CD4-positive, alpha-beta T cell treated with Interleukin-21 for 1 hour (primary cell): ENCODE measurements at places on chromosomes 3 and 15.

DNA sequence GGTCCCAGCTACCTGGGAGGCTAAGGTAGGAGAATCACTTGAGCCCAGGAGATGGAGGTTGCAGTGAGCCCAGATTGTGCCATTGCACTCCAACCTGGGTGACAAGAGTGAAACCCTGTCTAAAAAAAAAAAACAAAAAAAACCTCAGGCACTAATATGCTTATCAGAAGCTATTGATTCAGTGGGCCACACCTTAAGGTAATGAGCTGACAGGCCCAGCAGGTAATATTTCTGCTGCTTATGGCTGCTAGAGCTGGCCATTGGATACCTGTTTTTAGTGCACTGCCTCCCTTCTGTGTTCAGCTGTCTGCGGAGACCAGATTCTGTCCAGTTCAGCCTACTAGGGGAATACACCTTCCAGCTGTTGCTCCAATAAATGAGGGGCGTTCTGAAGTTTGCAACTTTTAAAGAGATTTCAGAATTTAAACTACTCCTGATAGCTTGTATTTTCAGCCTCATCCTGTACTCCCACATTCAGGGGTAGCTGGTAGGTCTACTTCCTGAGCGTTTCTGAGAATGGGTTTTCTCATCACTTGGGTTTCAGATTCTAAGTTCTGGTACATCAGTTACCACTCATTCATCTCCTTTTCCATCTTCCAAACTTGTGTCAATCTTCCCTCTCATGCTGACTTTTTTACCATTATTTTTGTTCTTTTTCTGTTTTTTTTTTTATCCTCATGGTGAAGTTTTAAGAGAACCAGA is 69.0 kb downstream of the ATP11B start:
- DNase-seq, result no peak

DNA sequence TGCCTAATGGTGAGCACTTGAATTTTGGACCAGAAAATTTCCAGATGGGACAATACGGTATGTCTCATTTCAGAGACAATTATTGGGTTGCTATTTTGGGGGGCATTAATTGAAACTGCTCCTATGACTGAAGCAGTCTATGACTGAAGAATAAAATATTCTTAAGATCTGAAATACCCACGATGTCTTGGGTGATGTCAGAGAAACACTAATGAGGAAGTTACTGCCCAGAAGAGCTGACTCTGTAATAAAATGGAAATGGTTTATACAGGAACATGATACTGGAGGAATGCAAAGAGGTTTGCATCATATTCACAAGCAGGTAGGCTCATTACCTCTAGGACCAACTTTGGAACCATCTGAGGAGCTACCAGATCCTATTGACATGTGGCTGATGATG is 68.7 kb downstream of the IL12A start:
- DNase-seq, result no peak

DNA sequence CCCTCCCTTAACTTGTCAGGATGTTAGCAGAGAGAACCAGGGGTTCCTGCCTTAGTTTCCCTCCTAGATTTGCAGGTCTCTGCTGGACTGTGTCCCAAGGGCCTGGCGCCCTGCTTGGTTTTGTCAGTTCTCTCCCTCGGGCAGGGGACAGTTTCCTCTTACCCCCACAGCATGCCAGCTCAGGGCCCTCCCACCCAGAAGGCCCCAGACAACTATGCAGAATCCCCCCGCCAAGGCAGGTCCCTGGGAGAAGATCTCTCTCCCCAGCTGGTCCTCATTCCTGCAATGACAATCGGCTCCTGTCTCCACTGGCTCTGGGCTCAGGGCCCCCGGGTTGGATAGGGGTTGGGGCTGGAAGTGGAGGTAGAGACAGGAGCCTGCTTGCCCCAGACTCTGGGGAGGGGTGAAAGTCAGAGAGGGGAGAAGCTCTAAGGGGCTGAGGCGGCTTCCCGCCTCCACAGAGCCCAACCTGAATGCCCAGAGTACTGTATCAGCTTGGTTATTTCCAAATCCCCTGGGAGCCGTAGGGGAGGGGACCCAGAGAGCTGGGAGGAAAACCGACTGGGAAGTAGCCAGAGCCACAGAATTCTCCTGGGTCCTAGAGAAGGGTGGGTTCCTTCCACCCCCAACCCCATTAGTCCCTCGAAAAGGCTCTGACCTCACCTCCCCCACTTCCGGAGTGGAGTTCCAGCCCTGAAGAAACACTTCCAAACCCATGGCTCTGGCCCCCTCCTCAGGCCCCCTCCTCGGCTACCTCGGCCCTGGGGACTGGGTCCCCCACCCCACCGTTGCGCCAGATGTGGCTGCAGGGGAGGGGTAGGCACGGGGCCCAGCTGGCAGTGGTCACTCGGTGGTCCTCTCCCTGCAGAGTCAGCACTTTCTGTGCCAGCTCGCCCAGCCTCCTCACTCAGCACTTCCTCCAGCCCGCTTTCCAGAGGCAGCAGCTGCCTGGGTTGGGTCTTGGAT is 3.8 kb upstream of the LOXL1 start:
- DNase-seq, result no peak

- no peak for DNase-seq
Observed at GRCh38 chr3:59979542-59979941, 929.7 kb upstream of the CFAP20DC start.

DNA sequence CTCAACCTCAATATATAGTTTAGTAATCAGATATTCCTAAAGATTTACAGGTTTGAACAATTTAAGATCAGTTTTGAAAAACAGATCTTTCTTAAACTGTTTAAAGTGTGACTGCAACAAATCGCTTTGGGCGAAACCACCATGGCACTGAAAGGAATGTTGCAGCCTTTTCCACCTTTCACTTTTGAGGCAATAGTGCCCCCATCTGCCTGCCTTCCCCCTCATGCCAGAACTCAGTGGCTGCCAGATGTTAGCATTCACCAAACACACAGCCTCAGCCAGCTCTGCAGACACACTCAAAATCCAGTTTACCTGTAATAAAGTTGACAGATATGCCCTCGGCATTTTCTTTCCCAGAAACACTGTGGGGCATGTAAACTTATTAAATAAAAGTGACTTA is 3.3 kb downstream of the LYSMD4 start:
- DNase-seq, result peak; percentile 28
